ENCODE measurements at places on chromosomes 12 and 14. TPM values are rescaled to one million over a fixed set of nuclear protein-coding genes. Genes with fewer than 3 reads are reported as not detected.

LRRC43 gene
- 1.8 TPM for total RNA-seq

- peak; percentile 61 for DNase-seq
Measured at GRCh38 chr12:5694759-5695409, 250.2 kb downstream of the ANO2 start.

DNA sequence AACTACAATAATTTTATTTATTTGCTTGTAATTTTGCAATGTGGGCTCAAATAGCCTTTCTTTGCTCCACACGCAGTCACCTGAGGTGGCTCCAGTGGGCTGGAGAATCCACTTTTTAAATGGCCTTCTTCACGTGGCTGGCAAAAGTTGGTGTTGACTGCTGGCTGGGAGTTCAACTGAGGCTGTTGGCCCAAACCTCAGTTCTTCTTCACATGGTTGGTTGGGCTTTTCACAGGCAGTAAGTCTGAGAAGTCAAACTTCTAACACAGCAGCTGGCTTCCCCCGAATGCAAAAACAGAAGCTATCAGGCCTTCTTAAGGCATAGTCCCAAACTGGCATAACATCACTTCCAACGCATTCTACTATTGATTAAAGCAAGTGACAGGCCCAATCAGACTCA, 2.1 kb upstream of the OXA1L start:
- DNase-seq: no peak

- no peak for DNase-seq
Measured at GRCh38 chr12:30142301-30142700, 358.6 kb upstream of the TMTC1 start.

TRIM9 gene
- total RNA-seq: 0.50 TPM

DNA sequence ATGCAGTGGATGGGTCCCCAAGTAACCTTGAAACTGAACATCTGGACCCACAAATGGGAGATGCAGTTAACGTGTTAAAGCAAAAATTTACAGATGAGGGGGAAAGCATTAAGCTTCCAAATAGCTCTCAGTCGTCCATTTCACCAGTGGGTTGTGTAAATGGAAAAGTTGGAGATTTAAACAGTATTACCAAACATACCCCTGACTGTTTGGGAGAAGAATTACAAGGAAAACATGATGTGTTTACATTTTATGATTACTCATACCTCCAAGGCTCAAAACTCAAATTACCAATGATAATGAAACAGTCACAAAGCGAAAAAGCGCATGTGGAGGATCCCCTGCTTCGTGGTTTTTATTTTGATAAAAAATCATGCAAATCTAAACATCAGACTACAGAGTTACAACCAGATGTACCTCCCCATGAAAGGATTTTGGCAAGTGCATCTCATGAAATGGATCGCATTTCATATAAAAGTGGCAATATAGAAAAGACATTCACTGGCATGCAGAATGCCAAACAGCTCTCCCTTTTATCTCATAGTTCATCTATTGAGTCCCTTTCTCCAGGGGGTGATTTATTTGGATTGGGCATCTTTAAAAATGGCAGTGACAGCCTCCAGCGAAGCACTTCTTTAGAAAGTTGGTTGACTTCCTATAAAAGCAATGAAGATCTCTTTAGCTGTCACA, 116.6 kb upstream of the NPAS3 start:
- DNase-seq: peak; percentile 10

COL2A1 gene
- not detected for total RNA-seq

DNA sequence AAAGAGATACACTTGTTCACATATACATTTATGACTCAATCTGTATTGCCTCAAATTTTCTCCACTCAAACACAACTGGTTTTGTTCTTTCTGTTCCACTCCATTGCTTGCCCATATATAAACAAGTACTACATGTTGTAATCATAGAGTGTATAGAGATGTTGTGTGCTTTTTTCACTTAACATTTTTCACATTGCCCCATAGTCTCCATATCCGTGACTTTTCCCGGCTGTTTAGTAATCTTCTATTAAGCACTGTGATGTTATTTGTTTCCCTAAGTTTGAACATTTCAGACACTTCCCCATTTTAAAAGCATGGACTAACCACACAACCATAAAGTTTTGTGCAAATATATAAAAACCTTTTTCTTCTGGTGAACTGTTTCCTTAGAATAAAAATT, 45.5 kb upstream of the PTPRR start:
- DNase-seq: no peak

DENND5B gene
- 3.6 TPM for total RNA-seq

IFI27 gene
- 7.9 TPM for total RNA-seq

DNA sequence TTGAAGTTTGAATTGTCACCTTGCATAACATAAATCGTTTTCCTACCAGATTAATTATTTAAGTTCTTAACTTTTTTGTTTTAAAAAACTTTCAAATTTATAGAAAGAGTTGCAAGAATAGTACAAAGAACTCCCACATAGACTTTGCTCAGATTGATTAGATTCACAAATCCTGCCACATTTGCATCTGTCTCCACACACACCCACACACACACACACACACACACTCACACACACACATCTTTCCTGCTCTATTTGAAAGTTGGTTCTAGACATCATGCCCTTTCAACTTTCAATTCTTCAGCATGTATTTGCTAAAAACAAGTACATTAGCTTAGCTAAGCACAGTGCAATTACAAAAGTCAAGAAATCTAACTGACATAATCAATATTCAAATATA, 184.0 kb downstream of the ITPR2 start:
- no peak for DNase-seq

DNA sequence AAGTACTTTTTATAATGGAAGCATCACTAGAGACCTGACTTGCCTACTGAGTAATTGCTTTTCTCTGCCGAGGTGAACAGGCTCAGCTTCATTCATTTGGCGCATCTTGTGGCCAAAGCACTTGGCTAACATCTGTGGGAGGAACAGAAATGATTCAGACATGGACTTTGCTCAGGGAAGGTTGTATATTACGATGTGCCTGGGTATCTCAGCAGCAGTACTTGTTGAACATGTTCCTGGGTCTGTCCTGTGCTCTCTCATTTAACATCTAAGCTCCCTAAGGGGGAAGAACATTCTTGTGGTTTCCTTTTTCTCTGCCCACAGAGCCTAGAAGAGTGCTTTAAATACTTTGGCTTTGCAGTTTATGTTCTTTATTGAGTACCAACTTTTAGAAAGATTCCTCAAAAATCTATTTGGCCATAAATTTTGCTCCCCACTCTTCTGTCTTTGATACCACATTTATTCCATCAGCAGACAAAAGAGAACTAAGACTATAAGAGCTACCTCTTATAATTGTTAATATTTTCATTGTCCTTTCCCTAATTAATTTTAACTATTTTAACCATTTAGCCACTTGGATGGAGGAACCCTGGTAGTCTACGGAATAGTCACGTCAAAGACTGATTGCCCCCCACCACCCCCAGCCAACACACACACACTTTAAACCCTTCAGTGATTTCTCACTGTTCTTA, 101.2 kb upstream of the EGLN3 start:
- DNase-seq: peak; percentile 92

GRCh38 chr12:114789821-114790220, 105.8 kb upstream of the TBX3 start:
- no peak for DNase-seq

All from fibroblast of lung (primary cell).